ENCODE measurements at places on chromosomes 5 and 9.

- no peak for DNase-seq
These were observed 20.7 kb downstream of the ITGA1 start for GRCh38 chr5:52808316-52808901.

GRCh38 chr9:26266146-26266793, 588.0 kb upstream of the TUSC1 start:
- no peak for DNase-seq

DNA sequence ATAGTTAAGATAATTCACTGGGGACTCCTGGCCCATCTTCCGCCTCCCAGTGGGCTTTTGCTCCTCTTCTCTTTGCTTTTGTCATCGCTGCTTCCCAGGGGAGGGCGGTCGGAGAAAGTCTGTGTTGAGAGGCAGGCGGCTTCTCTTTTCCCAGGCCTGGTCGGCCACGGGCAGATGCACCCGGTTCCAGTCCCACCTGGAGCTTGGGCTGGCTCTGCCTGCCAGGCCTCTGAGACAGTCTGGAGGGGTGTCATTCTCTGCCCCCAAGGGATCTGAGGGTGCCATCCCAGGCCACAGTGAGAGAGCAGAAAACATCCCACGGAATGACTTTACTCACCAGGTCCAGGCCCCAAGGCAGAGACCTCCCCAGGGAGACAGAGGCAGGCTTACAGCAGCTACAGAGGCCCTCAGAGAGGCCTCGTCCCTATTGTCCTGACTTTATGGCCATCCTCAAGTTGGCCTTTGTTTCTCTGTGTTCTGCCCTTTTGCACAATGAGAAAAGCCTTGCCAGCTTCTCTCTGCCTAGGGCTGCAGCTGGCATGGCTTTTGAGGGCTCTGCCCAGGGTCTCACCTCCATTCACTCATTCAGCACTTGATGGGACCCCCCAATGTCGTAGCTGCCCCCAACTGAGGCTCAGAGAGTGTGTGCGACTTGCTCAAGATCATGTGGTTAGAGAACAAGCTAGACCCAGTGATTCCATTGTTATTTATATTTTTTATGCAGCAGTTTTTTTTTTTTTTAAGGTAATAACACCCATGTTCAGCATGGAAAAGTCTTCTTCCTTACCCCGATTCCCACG, 44.2 kb upstream of the BOD1 start:
- no peak for DNase-seq

- DNase-seq = no peak
These were observed 46.8 kb upstream of the NKD2 start for GRCh38 chr5:961711-962240.

DNA sequence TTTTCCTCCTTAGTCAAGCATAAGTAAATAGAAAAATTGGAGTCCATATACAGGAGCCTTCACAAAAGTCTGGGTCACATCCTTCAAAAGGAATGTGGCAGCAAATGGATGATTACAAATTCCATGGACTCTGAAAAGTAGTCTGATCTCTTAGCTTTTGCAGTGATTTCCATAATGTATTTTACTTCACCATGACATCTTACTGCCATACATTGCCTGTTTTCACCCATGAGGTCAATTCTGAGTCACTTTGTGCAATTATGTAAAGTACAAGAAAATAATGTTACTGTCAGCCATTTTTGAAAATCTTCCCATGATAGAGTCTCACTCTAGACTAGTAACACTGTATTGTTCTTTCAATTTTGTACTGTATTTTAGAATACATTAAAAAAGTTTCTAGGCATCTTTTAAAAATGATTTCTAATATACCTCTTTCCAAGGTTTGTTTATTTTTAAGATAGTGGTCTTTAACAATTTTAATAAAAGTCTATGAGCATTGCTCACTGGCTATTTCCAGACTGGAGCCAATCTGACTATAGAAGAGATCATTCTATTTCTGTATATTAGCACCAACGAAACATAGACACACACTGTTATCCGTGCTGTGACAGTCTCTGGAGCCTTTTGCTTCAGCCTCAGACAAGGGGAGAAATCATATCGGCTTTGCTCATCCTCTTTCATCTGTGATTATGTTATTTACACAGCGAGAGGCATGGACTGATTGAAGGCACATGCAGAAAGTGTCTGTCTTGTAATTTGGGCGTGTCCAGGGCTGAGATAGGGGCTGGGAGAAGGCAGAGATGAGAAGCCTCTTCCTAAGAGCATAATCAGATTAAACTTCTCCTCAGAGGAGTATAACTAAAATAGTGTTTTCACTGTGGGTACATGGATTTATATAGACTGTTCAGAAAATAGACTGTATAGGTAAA, 22.9 kb upstream of the ACTBL2 start:
- no peak for DNase-seq

DNA sequence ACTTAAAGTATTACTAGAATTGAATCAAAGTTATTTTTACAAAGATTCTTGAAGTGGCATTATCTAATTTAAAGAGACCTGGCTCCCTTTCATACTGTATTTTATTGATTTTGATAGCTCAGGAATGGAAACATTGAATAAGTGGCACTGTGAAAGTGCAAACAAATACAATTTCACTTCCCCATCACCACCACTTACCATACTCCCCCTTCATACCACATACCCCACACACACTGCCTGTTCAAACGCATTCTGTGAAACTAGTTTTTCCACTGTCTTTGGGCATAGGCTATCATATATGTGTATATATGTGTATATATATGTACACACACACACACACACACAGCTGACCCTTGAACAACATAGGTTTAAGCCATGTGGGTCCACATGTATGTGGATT, 62.1 kb upstream of the ATG10 start:
- no peak for DNase-seq

DNA sequence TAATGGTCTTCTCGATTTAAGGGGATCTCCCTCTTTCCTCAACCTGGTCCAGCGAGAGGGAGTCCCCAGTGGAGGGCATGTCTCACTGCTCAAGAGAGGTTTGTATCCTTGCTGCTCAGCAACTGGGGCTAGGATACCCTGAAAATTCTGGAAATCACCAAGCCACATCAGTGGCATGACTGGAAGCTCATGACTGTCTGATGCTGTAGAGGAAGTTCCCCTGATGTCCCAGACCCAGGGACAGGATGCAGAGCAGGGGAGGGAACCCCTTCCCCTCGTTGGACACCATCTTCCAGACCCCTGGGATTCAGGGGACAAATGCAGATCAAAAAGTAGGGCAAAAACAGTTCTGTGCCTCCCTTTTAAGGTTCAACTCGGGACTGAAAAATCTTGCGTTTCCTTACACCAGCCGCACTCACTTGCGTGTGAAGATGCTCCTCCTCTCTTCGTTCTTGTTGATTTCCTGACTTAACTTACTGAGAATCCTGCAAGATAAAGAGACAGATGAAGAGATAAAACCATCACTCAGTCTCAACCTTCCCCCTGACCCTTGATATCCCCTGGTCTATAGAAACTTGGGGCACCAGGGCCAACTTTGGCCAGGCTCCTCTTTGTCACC, 22.1 kb downstream of the LCP2 start:
- DNase-seq = no peak

- no peak for DNase-seq
These were observed 88.3 kb downstream of the PHF2 start for GRCh38 chr9:93664549-93665120.

GRCh38 chr5:35185518-35185917, 44.8 kb downstream of the PRLR start:
- no peak for DNase-seq

DNA sequence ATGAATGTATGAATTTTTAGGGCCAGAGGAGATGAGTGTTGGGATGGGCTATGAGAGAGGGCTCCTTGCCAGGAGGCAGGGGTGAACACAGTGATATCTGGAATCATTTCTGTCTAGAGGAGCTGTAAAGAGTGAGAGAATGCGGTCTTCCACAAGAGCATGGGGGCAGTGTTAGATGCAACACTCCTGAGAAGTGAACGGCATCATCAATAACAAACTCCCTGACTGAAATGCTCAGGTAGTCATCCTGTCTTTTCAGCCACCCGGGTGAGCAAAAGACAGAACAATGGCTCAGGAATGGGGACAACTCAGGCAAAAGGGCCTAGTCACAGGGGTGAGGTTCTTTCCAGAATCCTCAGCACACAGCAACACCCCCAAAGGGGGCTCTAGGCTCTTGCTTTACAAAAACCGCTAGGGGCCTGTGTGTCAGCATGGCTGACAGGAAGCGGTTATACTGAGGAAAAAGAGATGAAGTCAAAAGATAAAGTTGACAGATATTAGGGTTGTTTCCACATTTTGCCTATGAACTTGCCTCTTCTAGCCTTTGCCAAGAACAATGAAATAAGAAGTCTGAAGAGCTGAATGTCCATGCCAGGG, 104.6 kb upstream of the LRRTM2 start:
- DNase-seq = no peak

- DNase-seq = no peak
These were observed 101.7 kb downstream of the PSD2 start for GRCh38 chr5:139897342-139897741.

GRCh38 chr5:74957029-74957784, 91.0 kb upstream of the FAM169A start:
- DNase-seq = no peak
